ENCODE measurements at places on chromosomes 13 and 19.

DNA sequence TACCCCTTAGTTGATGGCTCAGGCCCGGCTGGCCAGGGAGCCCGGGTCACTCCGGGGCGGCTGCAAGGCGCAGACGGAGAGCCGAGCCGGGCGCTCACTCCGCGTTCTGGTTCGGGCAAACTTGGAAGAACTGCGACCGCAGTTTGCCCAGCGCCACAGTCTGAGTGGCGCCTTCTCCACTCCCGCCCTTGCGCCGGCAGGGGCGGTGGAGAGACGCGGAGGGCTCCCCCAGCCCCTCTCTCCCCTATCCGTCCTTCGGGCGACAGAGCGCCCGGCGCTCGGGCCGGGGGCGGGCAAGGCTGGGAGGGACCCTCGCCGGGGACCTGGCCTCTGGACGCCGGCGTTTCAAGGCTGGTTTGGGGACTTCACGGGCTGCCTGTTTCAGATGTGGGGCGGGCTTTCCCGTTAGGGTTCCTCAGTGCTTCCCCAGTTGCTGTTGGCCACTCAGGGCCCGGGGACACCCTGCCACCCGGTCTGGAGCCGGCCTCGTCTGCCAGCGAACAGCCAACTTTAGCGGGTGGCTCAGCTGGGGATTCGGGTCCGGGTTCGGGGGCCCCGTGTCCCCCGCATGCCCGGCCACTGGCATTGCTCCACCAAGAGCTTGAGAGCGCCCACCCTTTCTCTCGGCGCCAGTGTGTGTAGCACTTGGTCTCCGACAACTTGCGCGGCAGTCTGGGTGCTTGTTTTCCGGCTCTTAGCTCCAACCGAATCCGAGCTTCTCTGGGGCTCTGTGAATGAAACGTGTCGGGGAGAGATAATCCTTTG lies 1.5 kb downstream of the GPC6 start:
- DNase-seq: peak; percentile 86

DNA sequence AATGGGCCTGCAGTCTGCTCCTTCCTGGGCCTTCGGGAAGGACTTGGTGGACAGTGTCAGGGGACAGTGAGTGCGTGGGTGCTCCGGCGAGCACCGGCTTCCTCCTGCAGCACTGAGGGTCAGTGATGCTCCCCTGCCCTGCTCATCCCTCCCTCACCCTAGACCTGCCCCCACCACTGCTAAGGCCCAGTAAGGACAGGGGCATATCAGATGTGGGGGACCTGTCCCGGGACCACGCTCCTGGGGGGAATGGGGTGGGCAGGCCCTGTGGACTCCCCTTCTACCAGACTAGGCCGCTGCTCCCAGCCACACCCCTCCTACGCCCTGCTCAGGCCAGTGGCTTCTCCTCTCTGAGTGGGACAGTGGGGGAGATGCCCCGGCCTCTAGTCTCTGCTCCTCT lies 3.2 kb downstream of the MICOS13 start:
- no peak for DNase-seq

- DNase-seq: no peak
Observed at GRCh38 chr19:35776102-35776788, 881 bp downstream of the ARHGAP33 start.

GRCh38 chr13:80164462-80164861 lies 176.5 kb downstream of the SPRY2 start:
- no peak for DNase-seq

DNA sequence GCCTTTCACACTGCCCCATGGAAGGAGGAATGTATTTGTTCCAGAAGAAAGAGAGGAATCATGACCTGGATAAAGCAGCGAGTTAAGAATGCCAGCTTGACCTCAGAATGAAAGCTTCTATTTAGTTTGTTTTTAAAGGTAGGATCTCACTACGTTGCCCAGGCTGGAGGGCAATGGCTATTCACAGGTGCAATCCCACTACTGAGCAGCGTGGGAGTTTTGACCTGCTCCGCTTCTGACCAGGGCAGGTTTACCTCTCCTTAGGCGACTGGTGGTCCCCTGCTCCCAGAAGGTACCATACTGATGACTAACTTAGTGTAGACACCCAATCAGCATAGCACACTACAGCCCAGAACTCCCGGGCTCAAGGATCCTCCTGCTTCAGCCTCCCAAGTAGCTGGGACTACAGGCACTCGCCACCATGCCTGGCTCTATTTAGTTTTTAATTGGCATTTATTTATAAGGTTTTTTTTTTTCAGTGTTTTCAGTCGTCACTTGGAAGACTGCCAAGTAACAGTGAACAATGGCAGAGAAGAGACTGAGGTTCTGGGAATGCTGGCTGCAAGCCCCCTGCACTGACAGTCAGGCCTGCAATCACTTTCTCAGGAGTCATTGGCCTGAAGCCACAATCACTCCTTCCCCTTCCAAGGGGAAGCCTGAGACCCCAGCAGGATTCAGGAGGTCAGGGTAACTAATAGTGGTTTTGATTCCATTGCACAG lies 73.1 kb downstream of the EPS15L1 start:
- no peak for DNase-seq
